ENCODE measurements at places on chromosomes 13 and 19.
A peak's percentile ranks its signal among the peaks of the same experiment; 100 is the strongest.

DNA sequence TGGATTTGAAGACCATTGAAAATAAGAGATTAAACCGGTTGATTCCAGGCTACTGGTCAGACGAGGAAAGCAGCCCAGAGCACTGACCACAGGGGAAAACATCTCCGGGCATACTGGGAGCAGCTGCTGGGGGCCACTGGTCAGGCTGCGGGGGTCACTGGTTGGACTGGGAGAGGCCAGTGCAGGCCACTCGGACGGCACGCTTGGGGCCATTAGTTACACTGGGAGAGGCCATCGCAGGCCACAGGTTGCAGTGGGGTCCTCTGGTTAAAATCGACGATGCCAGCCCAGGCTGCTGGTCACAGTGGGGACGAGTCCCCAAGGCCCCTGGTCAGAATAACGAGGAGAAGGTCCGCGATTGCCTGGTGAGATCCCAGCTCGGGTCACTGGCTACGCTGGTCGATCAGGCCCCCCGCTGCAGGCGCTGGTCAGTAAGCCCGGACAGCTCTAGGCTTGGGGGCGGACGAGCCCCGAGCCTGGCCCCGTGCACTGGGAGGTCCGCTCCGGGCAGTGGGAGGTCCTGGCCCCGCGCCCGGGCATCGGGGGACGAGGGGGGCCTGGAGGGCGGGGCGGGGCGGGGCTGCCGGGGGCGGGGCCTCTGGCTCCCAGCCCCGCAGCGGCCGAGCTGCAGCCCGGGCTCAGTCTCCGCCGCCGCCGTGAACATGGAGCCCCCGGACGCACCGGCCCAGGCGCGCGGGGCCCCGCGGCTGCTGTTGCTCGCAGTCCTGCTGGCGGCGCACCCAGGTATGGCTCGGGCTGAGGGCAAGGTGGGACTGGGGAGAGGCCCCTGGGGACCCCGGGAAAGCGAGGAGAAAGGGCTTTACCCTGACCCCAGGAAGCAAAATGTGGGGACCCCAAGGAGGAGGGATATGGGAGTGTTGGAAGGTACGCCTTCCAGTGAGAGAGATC lies at the start of gene BCAM:
TSS of gene BCAM (plus strand) at position 641 of the 909 bp plus-strand sequence. CDS start at position 663, 22 bp downstream.
- peak; percentile 86 for DNase-seq
- H3K4me3 ChIP-seq: peak within 1 kb of the TSS; percentile 86
- no peaks in the 10 kb centered on the region for H3K27me3 ChIP-seq
- H3K27ac ChIP-seq: peak within 1 kb of the TSS; percentile 92
- H3K4me1 ChIP-seq: peaks cover 45% of the 10 kb centered on the region
- peaks cover 27% of the 10 kb centered on the region for H3K36me3 ChIP-seq

DNA sequence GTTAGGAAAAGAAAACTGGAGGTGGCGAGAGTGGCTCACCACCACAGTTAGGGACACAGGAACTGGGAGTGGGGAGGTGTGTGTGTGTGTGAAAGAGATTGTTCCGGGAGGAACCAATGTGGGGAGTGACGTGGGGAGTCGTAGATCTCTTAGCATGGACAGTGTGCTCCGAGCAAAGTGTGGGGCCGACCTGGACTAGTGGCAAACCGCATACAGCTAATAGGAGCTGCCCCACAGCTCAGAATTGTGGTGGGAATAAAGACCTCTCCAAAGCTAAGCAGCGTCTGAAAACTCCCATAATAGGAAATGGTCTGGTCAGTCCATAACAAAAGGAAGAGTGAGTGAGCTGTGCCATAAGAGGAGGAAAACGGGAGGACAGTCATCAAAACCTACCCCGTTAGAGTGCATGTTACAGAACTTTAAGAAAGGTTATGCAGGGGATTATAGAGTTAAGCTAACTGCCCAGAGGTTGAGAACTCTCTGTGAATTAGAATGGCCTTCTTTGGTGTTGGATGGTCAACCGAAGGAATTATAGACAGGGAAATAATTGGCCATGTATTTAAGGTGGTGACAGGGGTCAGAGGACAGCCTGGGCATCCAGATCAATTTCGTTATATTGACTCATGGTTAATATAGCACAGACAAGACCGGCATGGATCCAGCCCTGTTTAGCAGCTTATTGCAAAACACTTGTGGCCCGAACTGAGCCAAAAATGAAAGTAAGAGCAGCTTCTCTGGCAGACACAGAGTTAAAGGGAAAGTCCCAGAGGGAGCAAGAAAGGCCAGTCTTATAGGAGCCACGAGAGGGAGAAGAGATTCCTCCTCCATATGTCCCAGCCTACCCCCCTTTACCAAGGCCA lies 8.9 kb upstream of the SLC15A1 start:
- no peaks in the 10 kb centered on the region for H3K4me1 ChIP-seq
- H3K27me3 ChIP-seq: peaks cover under 1% of the 10 kb centered on the region
- no peak overlapping the region for H3K27ac ChIP-seq
- DNase-seq: no peak
- no peaks in the 10 kb centered on the region for H3K36me3 ChIP-seq
- H3K4me3 ChIP-seq: peak overlapping the region; percentile 46

- DNase-seq: no peak
- no peak overlapping the region for H3K4me3 ChIP-seq
- H3K27me3 ChIP-seq: peaks cover 95% of the 10 kb centered on the region
- no peak overlapping the region for H3K27ac ChIP-seq
- H3K36me3 ChIP-seq: no peaks in the 10 kb centered on the region
Measured at GRCh38 chr19:32168606-32169005, 176.8 kb upstream of the ZNF507 start.

DNA sequence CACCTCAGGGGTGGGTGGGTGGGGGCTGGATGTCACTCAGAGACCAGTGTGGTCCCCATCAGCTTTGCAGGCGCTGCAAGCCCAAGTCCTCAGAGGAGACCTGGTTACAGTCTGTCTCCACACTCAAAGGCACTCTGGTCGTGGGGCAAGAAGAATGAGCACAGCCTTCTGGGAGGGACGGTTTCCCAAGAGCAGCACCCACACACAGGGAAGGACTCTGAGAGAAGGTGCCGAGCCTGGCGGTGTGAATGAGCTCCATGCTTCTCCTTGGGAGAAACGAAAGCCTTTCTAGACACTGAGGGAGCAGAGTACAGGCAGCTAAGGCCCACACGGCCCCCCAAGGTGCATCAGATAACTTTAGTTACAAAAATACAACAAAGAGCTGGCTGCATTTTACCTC lies 473.6 kb downstream of the FOXO1 start:
- H3K4me1 ChIP-seq: peaks cover 44% of the 10 kb centered on the region
- DNase-seq: no peak
- H3K27ac ChIP-seq: peak overlapping the region; percentile 85
- H3K4me3 ChIP-seq: no peak overlapping the region
- no peaks in the 10 kb centered on the region for H3K27me3 ChIP-seq

DNA sequence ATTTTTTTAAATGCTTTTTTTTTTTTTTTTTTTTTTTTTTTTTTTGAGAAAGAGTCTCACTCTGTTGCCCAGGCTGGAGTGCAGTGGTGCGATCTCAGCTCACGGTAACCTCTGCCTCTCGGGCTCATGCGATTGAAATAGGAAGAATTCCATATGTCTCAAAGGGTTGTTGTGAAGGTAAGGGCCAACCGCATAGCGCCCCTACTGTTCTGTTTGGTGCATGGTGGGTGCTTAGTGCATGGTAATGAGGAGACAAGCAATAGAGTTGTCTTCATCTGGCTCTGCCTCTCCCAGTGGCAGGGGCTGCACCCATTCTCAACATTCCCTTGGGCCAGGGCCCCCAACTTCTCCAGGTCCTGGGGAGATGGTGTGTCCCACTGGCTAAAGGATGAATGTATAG lies 68.7 kb downstream of the RASL11A start:
- no peak overlapping the region for H3K4me3 ChIP-seq
- no peak for DNase-seq
- no peak overlapping the region for H3K27ac ChIP-seq
- H3K27me3 ChIP-seq: peaks cover 54% of the 10 kb centered on the region

DNA sequence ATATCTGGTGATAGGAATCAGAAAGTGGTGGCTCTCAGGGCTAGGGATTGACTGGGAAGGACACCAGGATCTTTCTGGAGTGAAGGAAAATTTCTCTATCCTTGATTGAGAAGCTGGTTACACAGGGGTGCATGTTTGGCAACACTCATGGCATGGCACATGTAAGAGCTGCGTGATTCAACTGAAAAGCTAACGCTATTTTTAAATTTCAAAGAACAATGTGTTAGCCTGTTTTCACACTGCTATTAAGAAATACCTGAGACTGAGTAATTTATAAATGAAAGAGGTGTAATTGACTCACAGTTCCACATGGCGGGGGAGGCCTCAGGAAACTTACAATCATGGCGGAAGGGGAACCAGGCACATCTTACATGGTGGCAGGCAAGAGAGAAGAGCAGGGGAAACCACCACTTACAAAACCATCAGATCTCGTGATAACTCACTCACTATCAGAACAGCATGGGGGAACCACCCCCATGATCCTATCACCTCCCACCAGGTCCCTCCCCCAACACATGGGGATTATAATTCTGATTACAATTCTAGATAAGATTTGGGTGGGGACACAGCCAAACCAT lies 7.4 kb downstream of the SIGLEC8 start:
- H3K4me1 ChIP-seq: no peaks in the 10 kb centered on the region
- no peak overlapping the region for H3K4me3 ChIP-seq
- no peak overlapping the region for H3K27ac ChIP-seq
- DNase-seq: no peak
- peaks cover 84% of the 10 kb centered on the region for H3K27me3 ChIP-seq
- no peaks in the 10 kb centered on the region for H3K36me3 ChIP-seq

DNA sequence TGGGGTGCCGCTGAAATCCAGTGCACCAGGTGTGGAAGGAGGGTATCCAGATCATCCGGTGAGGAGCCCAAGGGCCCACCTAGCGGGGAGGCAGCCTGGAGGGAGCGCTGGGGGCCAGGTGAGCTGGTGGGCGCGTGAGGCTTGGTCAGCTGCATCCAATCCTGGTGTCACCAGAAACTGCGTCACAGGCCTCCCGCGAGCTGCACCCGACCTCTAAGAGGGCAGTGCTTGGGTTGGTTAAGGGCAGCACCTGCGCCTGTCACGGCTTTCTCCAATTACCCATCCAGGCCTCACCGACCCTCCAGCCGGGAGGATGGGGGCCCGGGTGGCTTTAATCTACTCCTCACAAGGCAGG lies 284 bp downstream of the RNF17 start:
- no peaks in the 10 kb centered on the region for H3K4me1 ChIP-seq
- H3K27me3 ChIP-seq: peaks cover 9% of the 10 kb centered on the region
- DNase-seq: no peak
- H3K4me3 ChIP-seq: no peak overlapping the region

- H3K27ac ChIP-seq: no peak overlapping the region
- no peaks in the 10 kb centered on the region for H3K27me3 ChIP-seq
- no peak overlapping the region for H3K4me3 ChIP-seq
- no peaks in the 10 kb centered on the region for H3K4me1 ChIP-seq
- no peak for DNase-seq
Measured at GRCh38 chr13:79566118-79566517, 85.2 kb downstream of the NDFIP2 start.

- H3K4me1 ChIP-seq: peaks cover 1% of the 10 kb centered on the region
- no peak overlapping the region for H3K4me3 ChIP-seq
- peaks cover 86% of the 10 kb centered on the region for H3K27me3 ChIP-seq
- H3K27ac ChIP-seq: no peak overlapping the region
- DNase-seq: no peak
- no peaks in the 10 kb centered on the region for H3K36me3 ChIP-seq
Measured at GRCh38 chr13:111652676-111653075, 332.2 kb downstream of the TEX29 start.

DNA sequence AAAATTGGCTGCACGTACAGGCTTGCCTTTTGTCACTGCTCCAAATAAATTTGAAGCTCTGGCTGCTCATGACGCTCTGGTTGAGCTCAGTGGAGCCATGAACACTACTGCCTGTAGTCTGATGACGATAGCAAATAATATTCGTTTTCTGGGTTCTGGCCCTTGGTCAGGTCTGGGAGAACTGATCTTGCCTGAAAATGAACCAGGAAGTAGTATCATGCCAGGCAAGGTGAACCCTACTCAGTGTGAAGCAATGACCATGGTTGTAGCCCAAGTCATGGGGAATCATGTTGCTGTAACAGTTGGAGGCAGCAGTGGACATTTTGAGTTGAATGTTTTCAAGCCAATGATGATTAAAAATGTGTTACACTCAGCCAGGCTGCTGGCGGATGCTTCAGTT lies 16.1 kb upstream of the AKAP11 start:
- H3K4me1 ChIP-seq: no peaks in the 10 kb centered on the region
- H3K4me3 ChIP-seq: no peak overlapping the region
- H3K27me3 ChIP-seq: no peaks in the 10 kb centered on the region
- no peak for DNase-seq

- H3K4me1 ChIP-seq: no peaks in the 10 kb centered on the region
- H3K4me3 ChIP-seq: no peak overlapping the region
- H3K27me3 ChIP-seq: no peaks in the 10 kb centered on the region
- DNase-seq: no peak
Measured at GRCh38 chr13:65540175-65540574, 1690.0 kb downstream of the PCDH9 start.

DNA sequence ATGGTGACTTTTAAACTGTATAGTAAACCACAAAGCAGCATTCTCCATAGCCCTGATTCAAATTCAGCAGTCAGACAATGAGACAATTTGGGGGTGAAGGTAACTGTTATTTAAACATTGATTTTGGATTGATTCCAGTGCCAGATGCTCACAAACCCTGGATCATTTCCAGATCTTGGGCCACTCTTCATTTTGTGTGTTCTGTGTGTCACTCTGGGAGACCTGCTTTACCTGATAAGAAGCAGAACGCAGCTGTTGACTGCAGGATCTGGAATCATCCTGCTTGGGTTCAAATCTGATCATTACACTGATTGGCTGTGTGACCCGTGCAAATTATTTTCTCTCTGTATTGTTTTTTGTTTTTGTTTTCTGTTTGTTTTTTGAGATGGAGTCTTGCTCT lies 4.0 kb upstream of the PCDH8 start:
- peaks cover 26% of the 10 kb centered on the region for H3K4me1 ChIP-seq
- no peak for DNase-seq
- H3K27ac ChIP-seq: no peak overlapping the region

DNA sequence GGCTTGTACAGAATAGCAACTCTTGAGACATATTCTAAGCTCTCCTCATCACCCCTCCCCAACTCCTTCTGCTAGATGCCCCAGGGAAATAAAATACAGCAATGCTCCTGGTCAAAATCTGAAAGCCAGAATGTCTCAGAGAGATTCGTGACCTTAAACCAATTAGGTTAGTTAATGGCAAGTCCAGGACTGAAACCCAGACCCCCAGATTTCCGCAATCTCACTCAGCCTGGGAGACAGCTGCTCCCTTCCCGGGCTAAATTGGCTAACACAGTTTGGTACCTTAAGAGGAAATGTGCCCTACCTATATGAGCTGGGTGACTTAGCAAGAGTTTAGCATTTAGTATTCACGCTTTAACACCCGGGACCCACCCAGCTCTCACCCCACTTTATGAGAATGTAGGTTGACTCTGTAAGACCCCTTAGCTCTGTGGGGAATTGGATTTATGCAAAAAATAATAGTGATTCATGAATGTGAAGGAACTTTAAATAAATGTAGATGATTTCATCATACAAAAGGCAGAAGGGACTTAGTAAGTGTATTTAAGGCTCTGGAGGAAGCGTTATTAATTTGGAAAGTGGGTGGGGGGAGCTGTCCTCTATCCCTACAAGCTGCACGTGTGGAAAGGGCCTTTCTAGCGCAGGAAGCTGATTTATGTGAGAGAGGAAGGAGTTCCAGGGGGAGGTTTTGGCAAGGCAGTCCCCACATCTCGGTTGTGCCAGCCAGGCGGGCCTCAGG lies 1.1 kb downstream of the DLEU7 start:
- H3K27me3 ChIP-seq: peaks cover 59% of the 10 kb centered on the region
- DNase-seq: no peak
- no peaks in the 10 kb centered on the region for H3K36me3 ChIP-seq
- H3K27ac ChIP-seq: no peak overlapping the region
- H3K4me3 ChIP-seq: no peak overlapping the region

GRCh38 chr13:21069561-21070004 lies 8.2 kb upstream of the LATS2 start:
- no peak overlapping the region for H3K4me3 ChIP-seq
- no peaks in the 10 kb centered on the region for H3K27me3 ChIP-seq
- peak; percentile 37 for DNase-seq
- peak overlapping the region; percentile 42 for H3K27ac ChIP-seq

Measured in left ventricle myocardium inferior (tissue), 1 donor.